ENCODE measurements at places on chromosomes 7 and 10.

DNA sequence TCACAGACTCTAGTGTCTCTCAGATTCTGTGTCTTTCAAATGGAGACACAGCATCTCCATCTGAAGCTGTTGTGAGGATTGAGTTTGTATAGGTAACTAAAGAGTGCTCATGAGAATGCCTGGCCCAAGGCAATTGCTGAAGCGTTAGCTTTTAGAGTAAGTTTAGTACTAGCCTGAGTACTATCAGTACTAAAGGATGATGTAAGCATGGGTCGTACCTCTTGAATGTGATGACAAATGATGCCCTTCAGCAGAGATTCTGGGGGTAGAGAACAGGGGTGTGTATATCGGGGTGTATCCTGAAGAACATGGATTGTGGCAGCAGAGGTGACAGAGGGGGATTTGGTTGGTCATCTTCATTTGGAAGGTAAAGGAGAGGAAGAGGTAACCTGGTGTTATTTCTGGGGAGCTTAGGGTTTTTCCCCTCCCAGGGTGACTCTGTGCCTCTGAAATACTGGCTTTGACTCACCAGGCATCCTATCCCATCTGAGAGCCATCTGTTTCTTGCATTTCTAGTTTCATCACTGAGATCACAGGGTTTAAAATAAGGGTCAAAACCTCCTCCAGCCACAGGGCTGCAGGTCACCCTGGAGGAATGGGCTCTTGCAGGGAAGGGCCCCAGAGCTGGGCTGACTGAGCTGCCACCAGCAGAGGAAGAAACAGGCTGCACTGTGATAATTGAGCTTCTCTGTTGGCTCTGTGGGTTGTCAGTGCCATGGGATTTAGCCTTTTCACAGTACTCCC is 756.0 kb downstream of the KCNMA1 start:
- DNase-seq, result peak; percentile 21

GRCh38 chr7:44161371-44161770 is 20.2 kb upstream of the MYL7 start:
- DNase-seq, result no peak

GRCh38 chr10:130814610-130815009 is 496.9 kb downstream of the TCERG1L start:
- DNase-seq, result no peak

DNA sequence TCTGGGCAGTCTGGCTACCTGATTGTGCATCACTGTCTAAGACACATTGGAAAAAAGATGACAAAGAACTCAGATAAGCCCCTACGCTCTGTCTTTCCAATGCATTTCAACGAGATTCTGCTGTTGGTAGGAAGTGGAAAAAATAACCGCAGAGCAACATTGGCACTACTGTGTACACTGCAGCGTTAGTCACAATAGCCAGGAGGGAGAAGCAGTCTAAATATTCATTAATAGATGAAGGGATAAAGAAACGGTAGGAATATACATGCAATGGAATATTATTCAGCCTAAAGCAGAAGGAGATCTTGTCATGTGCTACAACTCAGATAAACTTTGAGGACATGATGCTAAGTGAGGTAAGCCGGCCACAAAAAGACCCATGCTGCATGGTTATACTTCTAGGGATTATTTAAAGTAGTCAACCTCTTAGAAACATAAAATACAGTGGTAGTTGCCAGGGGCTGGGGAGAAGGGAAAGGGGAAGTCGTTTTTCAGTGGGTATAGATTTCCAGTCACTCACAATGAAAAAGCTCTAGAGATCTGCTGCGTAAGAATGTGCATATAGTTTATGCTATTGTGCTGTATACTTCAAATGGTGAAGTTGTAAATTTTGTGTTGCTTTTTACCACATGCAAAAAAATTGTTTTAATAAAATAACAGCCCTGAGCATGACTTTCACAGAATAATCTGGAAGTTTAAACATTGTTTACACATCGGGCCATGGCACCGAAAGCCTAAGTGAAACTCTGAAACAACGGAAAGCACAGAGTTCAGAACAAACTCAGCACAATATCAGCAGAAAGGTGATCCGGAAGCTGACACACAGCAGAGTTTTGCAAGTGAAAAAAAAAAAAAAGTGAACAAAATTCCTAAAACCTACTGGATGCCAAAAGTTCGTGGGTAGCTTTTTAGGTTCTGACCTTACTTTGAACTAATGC is 40.1 kb downstream of the ELMO1 start:
- no peak for DNase-seq

- DNase-seq, result no peak
Observed at GRCh38 chr10:5165738-5166137, 19.2 kb downstream of the AKR1C8 start.
